Stimulated activated CD8-positive, alpha-beta memory T cell treated with anti-CD3 and anti-CD28 coated beads, Interleukin-15, amount 100 ng/mL, for 4 hours (primary cell): ENCODE measurements at places on chromosomes 4 and X.

- no peak for DNase-seq
These were observed 68.6 kb upstream of the PPP3CA start for GRCh38 chr4:101415962-101416361.

DNA sequence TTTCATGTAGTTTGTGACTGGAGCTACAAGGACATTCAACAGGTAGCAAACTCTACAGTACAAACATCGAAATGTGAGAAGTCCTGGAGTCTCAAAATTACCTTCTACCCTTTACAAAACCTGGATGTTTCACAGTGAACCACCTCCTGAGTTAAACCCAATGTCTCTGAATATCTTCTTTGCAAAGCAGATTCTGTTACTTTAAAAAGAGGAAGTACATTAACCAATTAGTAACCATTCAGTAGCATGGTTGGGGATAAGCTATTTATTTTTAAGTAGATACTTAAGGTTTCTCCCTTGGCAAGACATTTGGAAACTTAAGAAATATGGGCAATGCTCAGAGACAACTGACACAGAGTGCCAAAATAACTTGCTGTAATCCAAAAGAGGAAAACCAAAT, 371.9 kb upstream of the NWD2 start:
- no peak for DNase-seq

GRCh38 chr4:87498446-87498900, 30.7 kb downstream of the SPARCL1 start:
- no peak for DNase-seq

- no peak for DNase-seq
These were observed 166.8 kb downstream of the BCOR start for GRCh38 chrX:39930786-39931528.

DNA sequence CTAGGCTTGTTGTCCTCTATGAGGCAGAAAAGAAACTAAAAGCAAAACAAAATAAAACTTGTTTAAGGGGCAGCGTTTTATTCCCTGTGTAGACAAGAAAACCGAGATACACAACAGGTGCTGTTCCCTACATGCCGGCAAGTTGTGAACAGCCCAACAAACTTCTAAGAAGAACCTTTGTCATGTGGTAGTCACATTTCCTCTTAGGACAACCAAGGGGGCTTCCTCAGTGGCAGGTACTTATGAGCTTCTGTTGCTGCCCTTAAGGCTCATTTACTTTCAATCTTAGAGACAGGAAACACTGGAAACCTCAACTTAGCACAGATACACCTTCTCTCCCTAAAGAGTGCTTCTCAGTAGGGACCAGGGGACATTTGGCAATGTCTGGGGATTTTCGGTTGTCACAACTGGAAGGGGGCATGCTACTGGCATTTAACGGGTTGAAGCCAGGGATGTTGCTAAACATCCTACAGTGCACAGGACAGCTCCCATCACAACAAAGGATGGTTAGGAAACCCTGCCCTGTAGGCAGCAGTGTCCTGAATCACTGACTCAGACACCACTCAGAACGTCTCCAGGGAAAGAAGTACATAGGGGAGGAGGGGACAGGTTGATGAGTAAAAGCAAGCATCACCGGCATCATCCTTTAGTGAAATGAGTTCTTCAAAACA, 111.0 kb downstream of the ASB9 start:
- no peak for DNase-seq

GRCh38 chr4:15976456-15977447, 13.8 kb upstream of the FGFBP2 start:
- DNase-seq: no peak

DNA sequence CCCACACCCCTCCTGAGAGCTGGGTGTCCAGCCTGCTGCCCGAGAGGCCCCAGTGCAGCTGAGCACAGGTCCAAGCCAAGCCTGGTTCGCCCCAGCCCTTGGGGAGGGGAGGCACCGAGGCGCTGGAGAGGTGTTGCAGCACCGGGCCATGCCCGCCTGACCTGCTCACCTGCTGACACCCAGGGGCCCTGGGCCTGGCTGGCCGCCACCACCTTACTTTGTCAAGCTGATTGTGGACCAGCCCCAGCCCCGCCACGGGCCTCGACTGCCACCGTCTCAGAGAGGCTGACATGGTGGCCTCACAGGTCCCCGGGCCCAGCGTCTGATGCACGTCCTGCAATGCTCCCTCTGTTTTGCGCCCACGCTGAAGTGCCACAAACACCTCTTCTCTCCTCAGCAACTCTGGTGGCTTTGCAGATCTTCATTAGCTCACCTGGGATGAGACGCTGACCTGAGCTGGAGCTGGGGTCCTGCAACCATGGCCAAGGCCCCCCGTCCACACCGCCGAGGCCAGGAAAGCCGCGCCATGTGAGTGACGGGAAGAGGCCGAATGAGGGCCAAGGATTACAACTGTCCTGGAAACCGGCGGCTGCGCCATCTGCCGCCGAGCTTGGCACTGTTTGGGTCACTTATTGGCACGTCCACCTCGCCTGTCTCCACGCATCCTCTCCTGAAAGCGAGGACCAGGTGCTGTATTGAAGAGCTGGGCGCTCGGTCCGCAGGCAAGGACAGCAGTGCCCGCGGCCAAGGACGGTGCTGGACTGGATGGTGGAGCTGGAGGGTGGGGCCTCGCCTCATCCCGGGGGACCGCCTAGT, 7.6 kb downstream of the CPLX1 start:
- no peak for DNase-seq

DNA sequence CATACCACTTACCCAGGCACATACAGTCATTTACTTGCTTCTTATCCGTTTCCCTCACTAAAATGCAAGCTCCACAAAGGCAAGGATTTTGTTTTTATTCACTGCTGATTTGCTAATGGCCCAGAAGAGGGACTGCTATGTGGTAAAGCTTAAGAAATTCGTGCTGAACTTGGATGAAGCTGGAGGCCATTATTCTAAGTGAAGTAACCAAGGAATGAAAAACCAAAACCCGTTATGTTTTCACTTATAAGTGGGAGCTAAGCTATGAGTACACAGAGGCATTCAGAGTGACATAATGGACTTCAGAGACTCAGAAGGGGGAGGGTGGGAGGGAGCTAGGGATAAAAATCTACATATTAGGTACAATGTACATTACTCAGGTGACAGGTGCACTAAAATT, 47.2 kb downstream of the RAB33B start:
- DNase-seq: no peak

- no peak for DNase-seq
These were observed 20.4 kb downstream of the WDR13 start for GRCh38 chrX:48617542-48618340.

GRCh38 chr4:55588160-55588559, 3.9 kb downstream of the PDCL2 start:
- DNase-seq: no peak

DNA sequence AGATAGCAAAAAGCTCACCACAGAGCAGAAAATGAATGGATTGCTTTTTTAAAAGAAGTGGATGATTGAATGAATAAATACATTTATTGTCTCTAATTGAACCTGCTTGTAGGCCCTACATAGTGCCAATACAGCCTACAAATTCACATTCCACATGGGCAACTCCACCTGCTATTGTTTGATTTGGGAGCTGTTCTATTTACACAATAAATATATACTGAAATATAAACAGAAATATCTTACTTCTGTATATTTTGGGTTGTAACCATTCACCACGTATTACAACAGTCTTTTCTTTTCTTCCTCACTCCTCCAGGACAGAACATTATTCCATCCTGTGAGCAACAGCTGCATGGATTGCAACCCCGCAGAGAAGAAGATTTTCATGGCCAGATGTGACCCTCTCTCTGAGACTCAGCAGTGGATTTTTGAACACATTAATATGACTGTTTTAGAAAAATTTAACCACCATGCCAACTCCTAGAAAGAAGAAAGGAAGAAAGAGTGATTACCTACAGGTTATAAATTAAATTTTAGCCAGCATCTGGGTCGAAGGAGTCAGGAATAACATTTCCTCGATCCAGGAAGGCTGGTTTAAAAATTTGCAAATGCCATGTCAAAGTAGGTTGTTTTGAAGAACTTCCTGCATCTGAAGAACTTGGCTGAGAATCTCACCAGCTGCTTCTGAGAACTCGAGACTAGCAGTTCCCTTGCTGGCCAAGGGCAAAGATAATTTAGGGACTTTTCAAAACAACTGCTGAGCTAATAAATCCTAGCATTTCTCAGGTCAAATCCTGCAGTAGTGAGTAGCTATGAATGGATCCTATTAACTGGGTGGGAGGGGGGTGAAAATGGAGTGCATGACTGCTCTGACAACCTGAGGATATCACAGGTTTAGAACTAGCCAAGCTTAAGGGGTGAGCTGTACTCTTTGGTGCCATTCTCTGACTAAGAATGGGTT, 128.7 kb upstream of the GALNT7 start:
- no peak for DNase-seq

GRCh38 chr4:124423160-124423559, 289.4 kb downstream of the ANKRD50 start:
- DNase-seq: no peak

- no peak for DNase-seq
These were observed 34.3 kb downstream of the ZNF330 start for GRCh38 chr4:141255016-141255415.

DNA sequence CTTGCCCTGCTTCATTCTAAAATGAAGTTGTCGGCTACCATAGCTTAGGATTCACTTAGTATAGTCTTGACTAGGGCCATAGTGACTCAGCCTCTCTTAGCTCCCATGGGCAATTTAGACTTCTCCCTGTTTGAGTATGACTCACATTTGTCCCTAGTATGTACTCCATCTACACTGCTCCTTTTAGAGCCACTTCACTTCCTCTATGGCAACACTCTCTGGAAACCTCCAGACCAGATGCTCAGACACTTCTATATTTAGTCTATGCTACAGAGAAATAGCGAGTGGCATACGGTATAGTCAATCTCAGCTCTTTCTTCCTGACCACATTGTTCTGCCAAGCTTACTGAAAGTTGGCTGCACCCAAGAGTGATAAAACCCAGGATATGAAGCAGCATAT, 11.2 kb downstream of the MEPE start:
- no peak for DNase-seq

- peak; percentile 12 for DNase-seq
These were observed 30.6 kb upstream of the IL9R start for GRCh38 chrX:155966876-155967275.

GRCh38 chrX:25043192-25043591, 27.4 kb upstream of the ARX start:
- no peak for DNase-seq

GRCh38 chr4:70754470-70754869, 32.7 kb downstream of the RUFY3 start:
- no peak for DNase-seq

DNA sequence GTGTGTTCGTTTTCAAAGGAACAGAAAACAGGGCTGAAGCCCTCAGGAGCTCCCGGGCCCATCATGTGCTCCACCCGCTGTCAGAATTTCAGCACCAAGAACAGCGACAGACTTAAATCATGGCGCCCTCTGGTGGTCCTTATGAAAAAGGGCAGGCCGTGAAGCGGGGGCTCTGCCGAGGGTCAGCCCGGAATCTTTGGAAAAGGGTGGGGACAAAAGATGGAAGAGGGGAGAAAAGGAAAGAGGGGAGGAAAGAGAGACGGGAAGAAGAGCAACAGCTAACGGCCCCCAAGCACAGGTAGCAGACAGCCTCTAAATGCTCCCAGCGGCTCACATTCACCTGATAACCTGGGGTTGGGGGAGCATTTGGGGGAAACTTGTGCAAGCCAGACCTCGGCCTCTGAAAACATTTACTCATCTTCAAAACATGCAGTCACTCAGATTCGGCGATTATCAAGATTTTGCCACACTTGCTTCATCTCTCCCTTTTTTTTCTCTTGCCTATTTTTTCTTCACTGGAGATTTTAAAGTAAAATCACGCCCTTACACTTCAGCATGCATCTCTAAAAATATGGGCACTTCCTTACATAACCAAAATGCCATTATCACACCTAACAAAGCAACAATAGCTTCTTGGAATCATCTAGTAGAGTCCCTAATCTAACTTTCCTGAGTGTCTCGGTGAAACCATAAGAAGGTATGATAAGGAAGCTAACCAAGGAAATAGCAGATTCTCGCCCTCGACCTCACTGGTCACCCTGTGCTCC, 28.1 kb upstream of the MAN2B2 start:
- peak; percentile 19 for DNase-seq

GRCh38 chr4:155667568-155668511, 1.2 kb downstream of the GUCY1A1 start:
- DNase-seq: no peak

DNA sequence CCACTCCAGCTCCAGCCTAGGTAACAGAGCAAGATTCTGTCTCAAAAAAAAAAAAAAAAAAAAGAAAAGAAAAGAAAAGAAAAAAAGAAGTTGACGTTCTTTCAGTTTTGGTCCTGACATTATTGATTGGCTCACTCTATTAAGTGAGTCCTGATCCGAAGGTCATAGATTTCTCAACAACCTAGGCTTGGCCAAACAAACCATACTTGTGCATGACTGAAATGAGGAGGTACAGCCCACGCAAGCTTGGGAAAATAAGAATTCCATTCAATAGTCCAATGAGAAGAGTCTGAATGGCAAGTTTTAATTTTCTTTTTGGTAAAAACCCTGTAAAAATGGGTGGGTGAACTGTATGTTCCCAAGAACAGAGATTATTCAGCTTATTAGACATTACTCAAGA, 3.2 kb upstream of the ETNPPL start:
- DNase-seq: no peak

- no peak for DNase-seq
These were observed 101.6 kb upstream of the OTUD4 start for GRCh38 chr4:145281951-145282350.
